Stimulated activated CD8-positive, alpha-beta memory T cell treated with anti-CD3 and anti-CD28 coated beads, Interleukin-7, amount 100 ng/mL, for 1 hour (primary cell): ENCODE measurements at places on chromosomes 11 and 22.

DNA sequence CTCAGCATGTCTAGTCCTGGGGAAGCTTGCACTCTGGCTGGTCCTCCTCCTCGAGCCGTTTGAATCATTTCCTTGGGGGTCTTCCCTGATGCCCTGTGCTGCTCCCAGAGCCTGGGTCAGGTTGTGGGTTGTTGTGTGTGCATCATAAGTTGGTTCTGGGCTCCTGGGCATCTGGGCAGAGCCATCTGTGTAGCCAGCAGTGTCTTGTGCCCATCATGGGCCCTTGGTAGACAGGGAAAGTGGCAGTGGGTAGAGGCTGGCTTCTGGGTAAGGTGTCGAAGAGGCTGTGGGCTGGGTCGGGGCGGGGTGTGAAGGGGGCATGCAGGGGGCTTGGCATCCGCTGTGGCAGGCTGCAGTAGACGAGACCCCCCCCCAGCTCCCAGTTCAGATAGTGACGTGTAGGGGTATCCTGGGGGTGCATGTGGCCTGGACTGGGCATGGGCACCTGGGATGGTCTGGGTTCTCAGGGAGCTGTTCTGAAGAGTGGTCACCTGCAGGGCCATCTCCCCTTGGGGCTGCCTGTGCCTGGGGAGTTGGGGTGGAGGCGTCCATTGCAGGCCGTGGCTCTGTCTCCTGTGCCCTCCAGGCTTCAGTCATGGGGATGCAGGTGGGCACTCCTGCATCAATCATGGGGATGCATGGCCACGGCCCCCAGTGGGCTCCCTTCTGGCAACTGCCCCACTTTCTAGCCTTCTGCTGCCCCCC, 7.2 kb upstream of the TRMT2A start:
- no peak for DNase-seq

DNA sequence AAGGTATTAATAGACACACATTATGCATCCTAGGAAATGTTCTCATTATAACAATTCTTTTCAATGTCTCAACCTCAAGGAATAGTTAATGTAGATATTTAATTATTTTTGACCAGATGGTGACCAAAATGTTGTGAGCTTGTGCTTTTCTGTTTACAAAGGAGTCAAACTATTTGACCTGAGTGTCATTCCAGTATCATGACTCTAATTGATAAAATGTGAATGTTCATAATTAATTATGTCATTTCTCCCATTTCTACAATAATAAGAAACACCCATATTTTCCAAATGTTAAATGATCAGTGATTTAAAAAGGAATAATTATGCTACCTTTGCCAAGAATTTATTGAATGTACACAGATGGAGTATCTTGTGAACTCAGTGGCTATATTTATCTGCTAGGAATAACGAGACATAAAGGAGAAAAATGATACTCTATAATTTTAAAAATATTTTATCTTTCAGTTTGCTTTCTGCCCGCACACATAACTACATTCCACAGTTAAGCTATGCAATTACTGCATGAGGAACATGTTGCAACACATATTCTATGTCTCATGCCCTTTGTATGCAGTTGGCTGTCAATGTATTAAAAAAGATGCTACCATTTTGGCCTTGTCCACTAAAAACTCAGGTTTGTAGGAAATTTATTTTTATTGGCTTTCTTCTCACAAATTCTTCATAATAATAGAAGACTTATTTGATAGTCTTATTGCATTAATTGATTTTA, 376.7 kb upstream of the CCDC179 start:
- DNase-seq: no peak

GRCh38 chr11:121099885-121100284, 1.2 kb upstream of the TECTA start:
- no peak for DNase-seq

DNA sequence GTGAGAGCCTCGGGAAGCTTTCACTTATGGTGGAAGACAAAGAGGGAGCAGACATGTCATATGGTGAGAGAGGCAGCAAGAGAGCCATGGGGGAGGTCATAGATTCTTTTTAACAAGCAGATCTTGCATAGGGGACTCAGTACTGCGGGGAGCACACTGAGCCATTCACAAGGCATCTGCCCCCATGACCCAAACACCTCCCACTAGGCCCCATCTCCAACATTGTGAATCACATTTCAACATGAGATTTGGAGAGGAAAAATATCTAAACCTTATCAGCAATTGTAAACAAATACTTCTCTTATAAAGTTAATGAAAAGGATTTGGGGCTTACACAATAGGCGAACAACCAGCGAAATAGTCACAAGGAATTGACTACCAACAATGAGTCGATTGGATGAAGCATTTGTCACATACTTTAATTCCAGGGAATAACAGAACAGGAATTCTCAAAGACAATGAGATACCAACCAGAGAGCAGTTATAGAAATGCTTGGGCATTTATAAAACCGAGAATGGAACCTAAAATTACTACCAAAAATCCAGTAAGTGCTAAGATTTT, 7.3 kb downstream of the DDI1 start:
- DNase-seq: no peak

GRCh38 chr11:112128483-112129121, 35.3 kb downstream of the IL18 start:
- no peak for DNase-seq

DNA sequence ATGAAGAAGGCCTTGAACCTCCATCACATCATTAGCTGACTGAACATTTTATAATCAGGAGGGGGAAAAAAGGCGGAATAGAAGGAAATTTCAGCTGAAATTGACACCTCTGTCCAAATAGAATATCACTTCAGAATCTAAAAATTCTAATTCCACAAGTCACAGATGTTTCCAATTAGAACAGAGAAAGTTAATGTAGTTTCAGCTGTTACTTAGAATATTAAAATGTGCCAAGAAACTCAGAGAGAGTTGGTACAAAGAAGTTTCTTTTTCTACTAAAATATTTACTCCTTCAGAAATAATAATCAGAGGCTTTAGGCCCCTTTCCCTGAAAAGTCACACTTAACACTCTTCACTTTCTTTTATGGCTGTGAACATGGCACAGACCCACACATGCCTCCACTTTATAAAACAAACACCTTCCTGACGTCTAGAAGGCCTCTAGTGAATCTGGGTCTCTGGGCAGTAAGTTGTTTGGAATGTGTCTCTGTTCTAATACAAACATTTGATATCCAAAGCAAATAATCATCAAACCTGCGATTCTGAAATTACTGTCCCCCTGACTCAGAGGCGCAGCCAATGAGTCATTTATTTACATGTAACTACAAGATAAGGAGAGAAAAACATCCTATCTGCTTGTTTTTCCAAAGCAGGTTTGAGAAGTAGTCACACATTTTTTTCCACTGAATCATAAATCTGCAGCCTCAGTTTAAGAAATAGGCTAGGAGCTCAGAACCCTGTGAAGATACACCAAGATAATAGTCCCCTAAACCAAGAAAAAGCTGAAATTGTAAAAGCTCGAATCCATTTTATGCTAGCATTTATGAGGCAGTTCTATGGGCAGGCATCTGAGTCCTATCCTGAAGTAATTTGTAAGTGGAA, 148.4 kb downstream of the ME3 start:
- no peak for DNase-seq

DNA sequence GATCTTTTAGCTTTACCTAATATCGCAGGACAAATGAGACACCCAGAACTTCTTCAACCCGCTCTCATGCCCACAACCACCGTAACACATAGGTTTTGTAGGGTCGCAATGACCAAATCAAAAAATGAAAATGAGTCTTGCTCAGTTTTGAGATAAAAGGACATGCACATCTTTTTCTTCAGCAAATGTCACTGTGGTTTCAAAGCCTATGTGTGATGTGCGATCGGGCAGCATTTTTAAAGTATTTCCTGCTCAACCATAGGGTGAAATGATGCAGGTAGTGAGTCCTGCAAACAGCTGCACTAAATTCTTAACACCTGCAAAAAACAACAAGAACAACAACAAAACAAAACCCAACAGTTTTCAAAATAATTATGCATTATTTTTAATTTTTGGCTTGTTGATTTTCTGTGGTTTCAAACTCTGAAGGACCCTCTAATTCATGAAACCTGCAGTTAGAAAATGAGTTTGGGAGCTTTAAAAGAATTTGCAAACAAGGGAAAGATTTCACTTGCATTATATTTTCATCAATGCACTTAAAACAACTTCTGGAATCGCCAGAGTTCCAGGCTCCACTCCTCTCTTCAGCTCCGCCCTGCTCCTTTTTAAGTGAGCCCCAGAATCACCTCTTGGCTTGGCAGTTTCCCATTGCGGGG, 79.4 kb downstream of the PRR5L start:
- DNase-seq: no peak

DNA sequence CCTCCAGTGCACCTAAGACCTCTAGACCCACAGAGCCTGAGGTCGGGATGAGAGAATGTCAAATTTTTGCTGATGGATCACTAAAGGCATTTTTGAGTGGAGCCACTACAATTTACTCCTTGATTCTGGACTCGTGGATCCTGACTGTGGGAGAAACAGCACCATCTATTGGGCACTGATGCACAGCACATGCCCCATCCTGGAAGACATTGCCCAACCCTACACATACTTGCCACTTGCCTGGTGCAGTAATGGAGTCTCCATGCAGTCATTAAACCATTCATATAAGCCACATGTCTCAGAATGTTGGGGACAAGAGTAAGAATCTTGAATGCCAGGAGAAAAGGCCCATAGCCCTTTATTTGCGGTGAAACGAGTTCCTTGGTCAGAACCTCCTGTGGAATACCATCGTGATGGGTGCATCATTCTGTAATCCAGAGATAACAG, 103.9 kb downstream of the GGTLC2 start:
- no peak for DNase-seq

- DNase-seq: no peak
These were observed 4.6 kb downstream of the TECTA start for GRCh38 chr11:121105481-121106195.

- no peak for DNase-seq
These were observed 22.8 kb downstream of the OSBP2 start for GRCh38 chr22:30717331-30717921.

- no peak for DNase-seq
These were observed 46.8 kb downstream of the LGR4 start for GRCh38 chr11:27425814-27426213.

DNA sequence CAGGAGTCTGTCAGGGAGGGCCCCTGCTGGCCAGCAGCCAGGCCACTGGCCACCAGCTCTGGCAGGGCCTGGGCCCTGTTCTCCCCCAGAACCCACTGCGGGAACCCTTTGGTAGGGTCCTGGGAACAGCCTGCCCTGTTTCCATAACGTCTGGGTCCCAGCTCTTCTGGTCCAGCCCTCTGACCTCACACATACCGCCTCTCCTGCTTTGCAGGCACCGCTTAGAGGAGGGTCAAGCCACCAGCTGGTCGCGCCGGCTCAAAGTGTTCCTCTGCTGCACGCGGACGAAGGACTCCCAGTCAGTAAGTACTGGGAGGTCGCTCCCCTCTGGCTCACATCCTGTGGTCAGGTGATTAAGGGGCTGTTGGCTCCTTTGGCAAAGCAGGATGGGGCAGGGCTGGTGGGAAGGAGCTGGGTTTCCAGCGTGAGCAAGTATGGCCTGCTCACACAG, 26.6 kb upstream of the MYRF start:
- DNase-seq: no peak

GRCh38 chr11:2567026-2567671, 122.3 kb downstream of the KCNQ1 start:
- no peak for DNase-seq

DNA sequence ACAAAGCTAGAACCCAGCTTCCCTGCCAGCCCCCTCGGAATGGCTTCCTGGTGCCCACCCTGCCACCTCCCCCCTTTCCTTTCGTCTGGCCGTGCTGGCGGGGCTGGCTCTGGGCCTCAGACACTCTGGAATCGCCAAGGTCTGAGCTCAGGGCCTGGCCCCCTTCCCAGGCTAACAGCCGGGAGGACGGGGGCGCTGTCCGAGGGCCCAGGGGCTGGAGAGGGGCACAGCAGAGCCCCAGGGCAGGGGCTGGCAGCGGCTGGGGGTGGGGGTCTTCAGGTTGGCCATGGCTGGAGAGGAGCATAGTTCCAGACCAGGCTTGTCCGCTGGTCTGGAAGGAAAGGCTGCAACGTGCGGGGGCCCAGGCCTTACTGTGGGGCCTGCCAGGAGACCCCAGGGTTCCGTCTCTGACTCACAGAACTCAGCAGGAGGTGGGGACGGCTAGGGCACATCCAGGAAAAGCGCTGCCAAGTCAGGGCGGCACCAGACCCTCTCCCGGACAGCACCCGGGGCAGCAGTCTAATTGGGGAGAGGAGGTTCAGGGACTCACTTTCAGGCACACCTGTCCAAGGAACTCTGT, 861 bp upstream of the LTBP3 start:
- DNase-seq: no peak

DNA sequence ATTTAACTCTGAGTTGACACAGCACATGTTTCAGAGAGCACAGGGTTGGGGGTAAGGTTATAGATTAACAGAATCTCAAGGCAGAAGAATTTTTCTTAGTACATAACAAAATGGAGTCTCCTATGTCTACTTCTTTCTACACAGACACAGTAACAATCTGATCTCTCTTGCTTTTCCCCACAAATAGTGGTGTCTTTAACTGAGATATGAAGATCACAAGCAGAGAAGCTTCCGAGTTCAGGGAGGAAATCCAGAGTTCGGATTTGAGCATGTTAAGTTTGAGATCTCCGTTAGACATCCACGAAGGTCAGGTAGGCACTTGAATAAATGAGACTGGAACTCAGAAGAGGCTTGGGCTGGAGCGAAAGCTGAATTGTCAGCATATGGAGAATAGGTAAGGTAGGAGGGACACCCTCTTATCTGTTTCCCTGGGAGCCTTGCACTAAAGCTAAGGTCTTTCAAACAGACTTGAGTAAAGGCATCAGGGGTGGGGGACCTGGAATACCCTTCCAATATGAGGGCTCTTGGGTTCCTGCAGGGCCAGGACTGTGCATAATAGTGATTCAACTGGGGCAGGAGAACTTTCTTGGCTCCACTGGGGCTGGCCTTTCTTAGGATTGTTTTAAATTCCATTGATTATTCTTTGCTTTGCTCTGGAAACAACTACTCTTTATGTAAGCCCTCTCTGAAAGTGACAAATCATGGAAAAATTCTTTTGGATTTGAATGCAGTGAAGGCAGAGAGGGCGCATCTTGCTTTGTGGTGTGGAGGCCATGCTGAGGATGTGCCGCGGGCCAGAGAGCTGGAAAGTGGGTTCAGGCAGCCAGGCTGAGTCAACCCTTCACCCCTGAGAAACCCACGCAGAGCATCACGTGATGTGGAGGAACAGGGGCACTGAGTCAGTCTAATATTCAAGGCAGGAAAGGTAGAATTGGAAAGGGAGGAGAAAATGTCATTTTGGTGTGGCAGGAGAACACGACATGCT, 62.7 kb upstream of the AMPD3 start:
- no peak for DNase-seq

DNA sequence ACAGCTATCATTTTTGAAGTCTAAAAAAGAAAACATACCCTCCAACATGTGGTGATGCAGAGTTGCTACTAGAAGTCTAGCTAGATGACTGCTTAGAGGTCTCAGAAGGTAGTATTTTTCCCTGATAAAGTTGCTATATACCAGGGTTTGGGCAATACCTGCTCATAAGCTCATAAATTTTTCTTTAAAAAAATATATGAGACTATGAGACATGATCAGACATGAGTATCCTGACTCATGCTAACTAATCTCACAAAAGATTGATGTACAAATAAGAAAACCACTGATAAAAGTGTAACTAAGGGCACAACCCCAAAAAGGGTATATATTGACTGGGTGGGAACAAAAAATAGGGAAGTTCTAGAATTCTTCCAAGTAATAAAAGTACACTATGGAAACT, 740.9 kb downstream of the METTL15 start:
- DNase-seq: no peak
